AG08396 (cell line): ENCODE measurements at places on chromosomes 3 and 15.

- DNase-seq = peak; percentile 65
Measured at GRCh38 chr3:71998995-71999673, 214.2 kb upstream of the PROK2 start.

DNA sequence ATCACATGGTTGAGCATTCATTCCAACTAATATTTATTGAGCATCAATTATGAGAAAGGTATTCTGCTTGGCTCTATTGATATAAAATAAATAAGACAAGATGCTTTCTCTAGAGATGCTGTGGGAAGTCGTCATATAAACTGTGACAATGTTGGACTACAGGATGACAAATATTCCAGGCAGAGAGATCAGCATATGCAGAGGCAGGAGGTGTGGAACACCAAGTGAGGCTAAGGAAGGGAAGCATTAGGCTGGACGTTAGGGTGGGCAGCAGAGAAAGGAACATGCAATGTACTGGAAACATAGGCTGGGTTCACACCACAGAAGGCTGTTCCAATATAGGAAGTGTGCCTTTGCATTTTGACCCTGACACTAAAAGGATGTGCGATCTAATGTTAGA, 38.6 kb downstream of the CD200 start:
- DNase-seq = no peak

GRCh38 chr15:73318463-73319351, 50.1 kb downstream of the HCN4 start:
- DNase-seq = no peak

GRCh38 chr3:195319060-195319459, 48.1 kb upstream of the XXYLT1 start:
- no peak for DNase-seq

GRCh38 chr15:52462806-52463360, 65.8 kb downstream of the MYO5A start:
- no peak for DNase-seq

- DNase-seq = no peak
Measured at GRCh38 chr3:66662894-66663293, 162.1 kb upstream of the LRIG1 start.

- DNase-seq = no peak
Measured at GRCh38 chr15:57552678-57553334, 38.9 kb upstream of the MYZAP start.

- DNase-seq = no peak
Measured at GRCh38 chr3:99949956-99950670, 132.5 kb downstream of the CMSS1 start.

DNA sequence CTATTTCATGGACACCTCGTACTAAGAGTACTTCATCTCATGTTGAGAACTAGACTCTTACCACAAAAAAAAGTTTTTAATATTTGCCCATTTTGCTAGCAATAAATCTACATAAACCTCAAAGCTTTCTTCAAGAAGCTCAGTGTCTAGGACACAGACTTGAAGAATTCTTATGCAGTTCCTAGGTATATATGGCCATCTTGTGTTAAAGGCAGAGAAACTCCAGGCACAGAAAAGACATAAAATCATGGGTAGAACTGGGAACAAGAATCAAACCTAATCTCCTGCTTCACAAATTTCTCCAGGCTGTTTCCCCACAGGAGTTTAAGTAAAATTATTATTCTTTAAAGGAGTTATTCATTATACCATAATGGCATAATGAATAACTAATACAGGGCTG, 4.4 kb downstream of the MBD4 start:
- DNase-seq = no peak

DNA sequence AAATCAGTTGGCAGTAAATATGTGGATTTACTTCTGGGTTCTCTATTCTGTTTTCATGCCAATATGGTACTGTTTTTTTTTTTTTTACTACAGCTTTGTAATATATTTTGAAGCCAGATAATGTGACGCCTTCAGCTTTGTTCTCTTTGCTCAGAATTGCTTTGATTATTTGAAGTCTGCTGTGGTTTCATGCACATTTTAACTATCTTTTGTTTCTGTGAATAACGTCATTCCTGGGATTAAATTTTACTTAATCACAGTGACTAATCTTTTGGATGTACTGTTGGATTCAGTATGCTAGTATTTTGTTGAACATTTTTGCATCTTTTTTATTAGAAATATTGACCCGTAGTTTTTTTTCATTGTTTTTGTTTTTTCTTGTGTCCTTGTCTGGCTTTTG, 576.5 kb downstream of the ZNF385D start:
- no peak for DNase-seq

DNA sequence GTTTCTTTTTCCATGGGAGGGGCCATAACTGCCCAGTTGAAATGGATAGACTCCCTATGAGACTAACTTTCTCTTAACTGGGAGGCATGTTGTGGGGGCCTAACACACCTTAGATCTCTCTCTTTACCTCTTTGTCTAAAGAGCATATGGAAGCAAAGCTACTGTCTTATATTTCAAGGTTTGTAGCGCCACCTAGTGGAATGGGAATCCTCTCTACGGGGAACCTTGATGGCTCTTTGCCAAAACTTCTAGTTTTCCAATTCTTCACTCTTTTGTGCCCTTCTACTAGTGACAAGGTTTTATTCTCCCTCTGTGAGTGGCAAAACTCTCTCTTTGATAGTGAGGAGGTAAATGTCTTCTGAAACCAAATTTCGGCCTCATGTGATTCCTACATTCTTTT, 1030.4 kb upstream of the CADM2 start:
- DNase-seq = no peak

DNA sequence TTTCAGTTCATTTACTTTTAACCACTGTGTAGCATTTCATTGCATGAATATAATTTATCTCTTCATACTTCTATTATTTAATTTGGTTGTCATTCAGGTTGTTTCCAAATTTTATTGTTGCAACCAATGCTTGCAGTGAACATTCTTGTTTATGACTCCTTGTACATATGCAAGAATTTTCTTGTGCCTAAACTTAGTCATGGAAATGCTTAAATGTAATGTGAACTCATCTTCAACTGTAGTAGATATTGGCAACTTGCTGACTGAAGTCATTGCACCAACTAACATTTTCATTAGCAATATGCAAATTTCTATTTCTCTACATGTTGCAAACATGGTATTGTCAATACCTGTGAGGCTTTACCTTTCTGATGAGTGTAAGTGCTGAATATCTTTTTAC, 26.7 kb downstream of the SIDT1 start:
- no peak for DNase-seq

DNA sequence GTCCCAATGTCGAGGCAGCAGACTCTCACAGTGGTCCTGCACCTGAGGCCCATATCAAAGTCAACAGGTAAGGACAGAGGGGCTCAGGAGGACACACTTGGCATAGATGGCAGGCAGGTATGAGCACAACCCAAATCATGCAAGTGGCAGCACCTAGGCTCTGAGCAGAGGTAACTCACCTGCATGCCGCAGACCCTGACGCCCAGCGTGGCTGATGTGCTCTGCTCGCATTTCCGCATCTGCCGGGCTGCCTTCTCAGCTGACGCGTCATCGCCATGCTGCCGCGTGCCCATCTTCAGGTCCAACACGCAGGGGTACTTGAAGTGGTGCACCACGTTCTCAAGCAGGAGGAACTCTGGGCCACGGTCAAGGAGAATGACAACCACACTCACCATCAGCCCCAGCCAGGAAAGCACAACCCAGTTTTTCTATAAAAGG, 4.2 kb upstream of the GMPPB start:
- DNase-seq = no peak

DNA sequence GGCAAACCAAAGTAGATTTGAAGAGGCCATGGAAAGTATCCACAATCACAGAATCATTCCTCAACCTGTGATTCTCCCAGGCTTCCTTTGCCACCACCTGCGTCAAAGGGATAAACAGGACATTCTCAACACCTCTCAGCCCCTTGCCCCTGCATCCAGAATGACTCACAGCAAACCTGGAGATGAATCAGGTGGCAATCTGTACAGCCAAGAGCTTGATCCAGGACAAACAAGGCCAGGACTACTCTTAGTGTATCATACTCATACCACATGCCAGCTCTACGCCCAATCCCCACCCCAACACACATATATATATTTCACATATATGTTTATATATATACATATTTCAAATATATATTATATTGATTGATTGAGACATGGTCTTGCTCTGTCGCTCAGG, 23.6 kb upstream of the C3orf62 start:
- DNase-seq = no peak

DNA sequence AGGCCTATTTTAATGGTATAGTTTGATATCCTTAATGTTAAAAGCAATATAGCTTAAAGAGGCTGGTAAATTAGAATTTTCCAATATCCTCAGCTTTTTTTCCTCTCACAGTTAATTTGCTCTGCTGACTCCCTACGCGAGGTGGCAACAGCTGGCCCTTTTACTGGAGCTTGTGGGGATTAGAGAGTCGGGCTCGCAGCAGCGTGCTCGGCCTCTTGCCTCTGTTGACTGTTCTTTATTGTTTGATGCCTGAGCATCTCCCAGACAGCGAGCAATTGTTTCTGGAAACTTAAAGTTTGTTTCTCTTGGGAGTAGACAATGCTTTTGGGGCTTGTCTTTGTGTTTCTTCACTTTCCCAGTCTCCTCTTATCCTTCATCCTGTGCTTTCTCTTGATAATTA, 80.8 kb downstream of the OPA1 start:
- DNase-seq = no peak

DNA sequence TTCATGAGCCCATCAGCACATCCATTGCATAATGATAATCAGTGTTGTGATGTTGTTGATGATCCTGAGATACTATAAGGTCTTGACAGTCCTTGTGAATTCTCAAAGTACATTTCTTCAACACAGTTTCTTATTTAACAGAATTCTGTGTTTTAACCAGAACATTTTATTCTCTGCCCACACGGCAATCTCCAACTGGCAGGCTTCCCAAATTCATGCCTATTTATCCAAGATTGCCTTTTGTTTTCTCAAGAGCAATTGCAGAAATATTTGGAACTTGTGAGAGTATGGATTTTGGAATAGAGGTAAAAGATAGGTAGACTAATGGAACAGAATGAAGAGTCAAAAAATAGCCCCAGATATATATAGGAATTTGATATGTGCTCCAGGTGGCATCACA, 116.0 kb downstream of the UACA start:
- no peak for DNase-seq

- no peak for DNase-seq
Measured at GRCh38 chr3:138296639-138297038, 33.0 kb downstream of the NME9 start.

DNA sequence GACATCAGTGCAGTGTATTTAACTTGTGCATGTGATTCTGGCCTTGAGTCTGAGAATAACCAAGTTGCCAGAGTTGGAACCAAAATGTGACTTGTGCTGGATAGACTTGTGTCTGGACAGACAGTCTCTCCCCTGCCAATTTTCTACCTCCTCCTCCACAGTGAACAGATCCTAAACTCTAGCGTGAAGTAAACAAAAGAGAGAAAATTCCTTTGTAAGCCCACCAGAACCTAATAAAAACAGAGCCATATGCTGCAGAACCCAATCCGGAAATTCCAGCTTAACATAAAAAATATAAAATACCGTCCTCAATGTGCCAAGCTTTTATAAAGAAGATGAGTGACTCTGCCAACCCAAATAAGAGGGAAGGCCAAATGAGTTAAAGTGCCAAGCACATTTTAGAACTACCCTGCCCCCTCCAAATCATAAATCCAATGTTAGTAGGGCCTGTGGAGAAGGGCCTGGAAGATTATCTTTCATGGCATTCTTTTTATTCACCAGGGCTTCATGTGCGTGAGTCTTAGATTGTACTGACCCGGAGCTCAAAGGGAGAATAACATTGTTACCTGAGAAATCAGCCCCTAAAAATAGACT, 344.6 kb upstream of the PROK2 start:
- DNase-seq = no peak

- peak; percentile 1 for DNase-seq
Measured at GRCh38 chr15:78207641-78208340, 26.6 kb downstream of the ACSBG1 start.
